GM23248 (cell line): ENCODE measurements at places on chromosomes 2 and 18.

DNA sequence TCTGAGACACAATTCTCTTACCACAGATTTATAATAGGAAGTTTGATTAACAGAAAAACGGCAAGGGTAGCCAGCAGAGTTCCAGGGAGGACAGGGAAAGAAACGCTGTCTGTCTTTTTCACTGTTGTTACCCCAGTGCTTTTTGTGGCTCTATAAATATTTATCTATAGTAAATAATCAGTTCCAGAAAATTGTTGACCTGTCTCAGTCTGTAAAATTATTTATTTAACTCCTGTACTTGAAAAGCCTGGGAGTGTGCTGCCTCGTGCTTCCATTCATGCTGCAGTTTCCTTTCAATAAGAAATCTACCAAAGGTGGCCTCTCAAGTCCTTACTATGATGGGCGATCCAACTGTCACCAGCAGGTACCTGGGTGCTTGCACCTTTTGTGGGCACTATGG, 102.9 kb downstream of the ETAA1 start:
- H3K36me3 ChIP-seq, result no peaks in the 10 kb centered on the region
- no peaks in the 10 kb centered on the region for H3K27me3 ChIP-seq
- peaks cover 14% of the 10 kb centered on the region for H3K4me1 ChIP-seq

- H3K36me3 ChIP-seq, result no peaks in the 10 kb centered on the region
- H3K4me1 ChIP-seq, result peaks cover 3% of the 10 kb centered on the region; the same call in 1 of the 2 replicates
- no peak overlapping the region for H3K4me3 ChIP-seq
- peaks cover 40% of the 10 kb centered on the region for H3K27me3 ChIP-seq
These were observed 2.7 kb upstream of the LRP2 start for GRCh38 chr2:169365029-169365480.

GRCh38 chr2:174635776-174636404, 38.3 kb upstream of the WIPF1 start:
- H3K36me3 ChIP-seq, result no peaks in the 10 kb centered on the region
- peak overlapping the region; percentile 93 for H3K27ac ChIP-seq
- no peaks in the 10 kb centered on the region for H3K27me3 ChIP-seq
- peaks cover 54% of the 10 kb centered on the region for H3K4me1 ChIP-seq
- DNase-seq, result peak; percentile 75

GRCh38 chr18:76771192-76771799, 51.1 kb upstream of the ZNF236 start:
- no peaks in the 10 kb centered on the region for H3K4me1 ChIP-seq
- no peak overlapping the region for H3K4me3 ChIP-seq
- no peaks in the 10 kb centered on the region for H3K27me3 ChIP-seq

- H3K36me3 ChIP-seq, result no peaks in the 10 kb centered on the region
- H3K4me3 ChIP-seq, result no peak overlapping the region
- H3K27ac ChIP-seq, result no peak overlapping the region
- no peaks in the 10 kb centered on the region for H3K4me1 ChIP-seq
These were observed 266.7 kb upstream of the HDAC4 start for GRCh38 chr2:239667431-239667985.

GRCh38 chr2:190720691-190721090, 71.8 kb downstream of the NAB1 start:
- H3K27ac ChIP-seq, result no peak overlapping the region
- no peak overlapping the region for H3K4me3 ChIP-seq
- DNase-seq, result no peak
- H3K27me3 ChIP-seq, result 0 out of 2 replicates have a peak, but pooled peaks cover 2% of the 10 kb centered on the region

- peaks cover 20% of the 10 kb centered on the region for H3K27me3 ChIP-seq
- no peak overlapping the region for H3K4me3 ChIP-seq
- H3K36me3 ChIP-seq, result no peaks in the 10 kb centered on the region
- no peaks in the 10 kb centered on the region for H3K4me1 ChIP-seq
- H3K27ac ChIP-seq, result no peak overlapping the region
- DNase-seq, result peak; percentile 4
These were observed 47.4 kb downstream of the TRPM8 start for GRCh38 chr2:233964581-233964980.

GRCh38 chr2:54455563-54456361, at the start of gene SPTBN1:
Gene SPTBN1, plus strand, starts transcription at chr2:54456327. Its CDS starts 70,092 bp downstream, at chr2:54526419.
- H3K36me3 ChIP-seq, result no peaks in the 10 kb centered on the region
- peak within 1 kb of the TSS; percentile 66 for H3K27ac ChIP-seq
- DNase-seq, result peak; percentile 93
- peaks cover 20% of the 10 kb centered on the region for H3K4me1 ChIP-seq
- H3K27me3 ChIP-seq, result no peaks in the 10 kb centered on the region

- H3K27me3 ChIP-seq, result peaks cover 64% of the 10 kb centered on the region
- no peak for DNase-seq
- no peak overlapping the region for H3K4me3 ChIP-seq
- no peaks in the 10 kb centered on the region for H3K36me3 ChIP-seq
- no peaks in the 10 kb centered on the region for H3K4me1 ChIP-seq
These were observed 2.4 kb upstream of the NTSR2 start for GRCh38 chr2:11672407-11672806.

DNA sequence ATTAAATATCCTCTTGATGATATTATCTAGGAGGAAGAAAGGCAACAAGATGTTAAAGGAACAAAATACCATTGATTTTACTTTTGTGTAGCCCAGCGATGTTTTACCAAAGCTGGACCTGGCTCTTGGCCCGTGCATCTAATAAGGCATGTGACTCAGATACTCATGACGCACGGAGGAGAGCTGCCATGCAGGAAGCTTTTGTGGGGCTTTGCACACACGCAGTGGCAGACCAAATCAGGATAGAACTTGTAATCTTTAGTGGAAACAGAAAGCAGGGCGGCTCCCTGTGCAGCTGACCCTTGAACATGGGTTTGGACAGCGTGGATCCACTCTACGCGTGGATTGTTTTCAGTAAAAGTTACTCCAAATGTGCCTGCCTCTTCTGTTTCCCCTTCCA, 190.0 kb downstream of the NAPG start:
- H3K27ac ChIP-seq, result 0 out of 2 replicates have a peak overlapping the region, but pooled peaks have one; percentile 34
- peak; percentile 95 for DNase-seq
- H3K36me3 ChIP-seq, result no peaks in the 10 kb centered on the region
- H3K4me3 ChIP-seq, result peak overlapping the region; percentile 13; the same call in 1 of the 2 replicates

DNA sequence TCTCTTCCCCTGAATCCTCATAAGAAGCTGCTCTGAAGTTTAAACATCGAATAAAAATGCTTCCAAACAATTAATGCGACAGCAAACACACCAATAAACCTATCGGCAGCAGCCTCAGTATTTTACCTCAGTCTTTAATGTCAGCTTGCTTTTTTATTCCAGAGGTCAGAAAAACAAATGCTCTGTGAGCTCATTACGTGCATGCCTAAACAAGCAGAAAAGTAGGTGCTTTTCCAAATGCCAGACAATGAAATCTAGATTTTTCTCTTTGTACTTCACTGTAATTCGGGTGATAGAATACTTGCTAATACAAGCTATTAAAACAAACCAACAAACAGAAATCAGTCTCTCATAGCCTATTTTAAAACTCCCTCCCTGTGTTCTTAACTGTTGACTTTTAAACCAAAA, 381.5 kb downstream of the NRXN1 start:
- H3K27me3 ChIP-seq, result no peaks in the 10 kb centered on the region
- H3K27ac ChIP-seq, result no peak overlapping the region
- no peak overlapping the region for H3K4me3 ChIP-seq

DNA sequence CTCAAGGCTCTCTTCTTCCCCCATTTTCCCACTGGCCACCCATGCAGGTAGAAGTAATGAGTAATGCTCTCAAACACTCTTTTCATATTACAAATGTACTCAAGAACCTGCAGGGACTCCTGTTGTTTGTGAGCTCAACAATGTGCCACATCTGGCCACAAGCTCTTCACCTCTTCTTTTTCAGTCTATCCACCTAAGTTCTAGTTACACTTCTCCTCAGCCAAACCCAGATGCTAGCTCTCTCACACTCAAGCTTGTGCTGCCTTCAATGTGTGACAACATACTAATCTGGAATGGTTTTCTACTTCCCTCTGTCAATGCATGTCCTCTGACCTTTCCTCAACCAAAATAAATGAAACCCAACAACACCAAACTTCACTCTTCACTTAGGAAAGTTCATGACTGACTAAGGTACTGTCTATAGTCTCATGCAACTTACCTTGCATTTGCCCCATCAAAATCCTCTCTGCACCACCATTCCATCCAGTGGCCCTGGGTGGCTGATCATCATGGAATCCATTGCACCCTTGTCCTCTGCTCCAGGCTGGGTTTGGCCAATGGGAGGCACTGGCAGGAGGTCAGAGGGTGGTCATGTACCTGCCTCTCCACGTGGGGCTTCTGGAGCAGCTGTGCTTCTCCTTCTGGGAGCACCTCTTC, 5.3 kb upstream of the IL18R1 start:
- no peak for DNase-seq
- no peak overlapping the region for H3K4me3 ChIP-seq
- no peaks in the 10 kb centered on the region for H3K4me1 ChIP-seq
- no peak overlapping the region for H3K27ac ChIP-seq

GRCh38 chr2:28293416-28293815, 99.2 kb upstream of the FOSL2 start:
- peaks cover 42% of the 10 kb centered on the region for H3K4me1 ChIP-seq
- DNase-seq, result no peak
- no peak overlapping the region for H3K27ac ChIP-seq
- no peak overlapping the region for H3K4me3 ChIP-seq
- no peaks in the 10 kb centered on the region for H3K36me3 ChIP-seq

- no peak for DNase-seq
- H3K27ac ChIP-seq, result no peak overlapping the region
- no peaks in the 10 kb centered on the region for H3K4me1 ChIP-seq
These were observed 401.2 kb upstream of the SOX11 start for GRCh38 chr2:5290900-5291546.

DNA sequence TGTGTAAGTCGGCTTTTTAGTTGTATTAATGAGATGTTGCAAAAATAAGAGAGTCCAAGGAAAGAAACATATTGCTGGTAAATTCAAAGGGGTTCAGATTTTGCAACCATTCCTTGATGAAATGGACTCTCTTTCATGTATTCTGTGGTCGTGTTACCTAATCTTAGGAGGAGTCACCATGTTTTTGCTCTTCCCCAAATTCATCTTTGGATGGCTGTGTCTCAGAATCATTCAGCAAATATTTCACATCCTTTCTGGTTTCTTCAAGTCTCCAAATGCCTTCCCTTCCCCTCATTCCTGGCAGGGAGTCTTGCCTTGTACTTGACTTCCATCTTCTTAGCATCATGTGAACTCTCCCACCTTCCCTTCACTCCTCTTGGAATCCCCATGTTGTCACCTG, 66.1 kb downstream of the PTPRM start:
- DNase-seq, result peak; percentile 25
- H3K4me3 ChIP-seq, result no peak overlapping the region
- no peaks in the 10 kb centered on the region for H3K36me3 ChIP-seq
- no peaks in the 10 kb centered on the region for H3K27me3 ChIP-seq
- H3K27ac ChIP-seq, result no peak overlapping the region

- no peak overlapping the region for H3K4me3 ChIP-seq
- no peaks in the 10 kb centered on the region for H3K27me3 ChIP-seq
- no peak for DNase-seq
- no peaks in the 10 kb centered on the region for H3K36me3 ChIP-seq
- no peak overlapping the region for H3K27ac ChIP-seq
These were observed 788.4 kb upstream of the SOX11 start for GRCh38 chr2:4903656-4904348.

DNA sequence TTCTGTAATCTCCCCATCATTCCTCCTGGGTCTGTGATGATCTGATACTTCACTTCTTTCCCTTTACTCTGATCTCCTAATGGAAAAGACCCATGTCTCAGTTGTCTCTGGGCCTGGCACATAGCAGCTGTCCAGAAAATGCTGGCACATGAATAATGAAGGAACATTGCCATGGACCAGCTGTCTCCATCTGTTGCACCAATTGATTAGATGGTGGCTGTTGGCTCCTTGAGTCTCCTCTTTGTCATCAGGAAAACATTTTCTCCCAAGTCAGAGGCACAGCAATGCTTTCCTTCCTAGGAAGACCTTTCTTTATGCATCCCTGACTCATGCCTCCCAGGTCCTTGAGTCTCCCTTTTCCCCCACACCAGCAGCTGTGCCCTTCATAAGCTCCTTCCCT, 286.2 kb upstream of the CXCR4 start:
- H3K36me3 ChIP-seq, result no peaks in the 10 kb centered on the region
- DNase-seq, result no peak
- H3K4me3 ChIP-seq, result no peak overlapping the region
- H3K27ac ChIP-seq, result no peak overlapping the region
- H3K4me1 ChIP-seq, result no peaks in the 10 kb centered on the region
- H3K27me3 ChIP-seq, result no peaks in the 10 kb centered on the region

GRCh38 chr2:117613101-117613500, 201.4 kb upstream of the DDX18 start:
- H3K27ac ChIP-seq, result no peak overlapping the region
- H3K4me1 ChIP-seq, result no peaks in the 10 kb centered on the region
- H3K36me3 ChIP-seq, result no peaks in the 10 kb centered on the region

DNA sequence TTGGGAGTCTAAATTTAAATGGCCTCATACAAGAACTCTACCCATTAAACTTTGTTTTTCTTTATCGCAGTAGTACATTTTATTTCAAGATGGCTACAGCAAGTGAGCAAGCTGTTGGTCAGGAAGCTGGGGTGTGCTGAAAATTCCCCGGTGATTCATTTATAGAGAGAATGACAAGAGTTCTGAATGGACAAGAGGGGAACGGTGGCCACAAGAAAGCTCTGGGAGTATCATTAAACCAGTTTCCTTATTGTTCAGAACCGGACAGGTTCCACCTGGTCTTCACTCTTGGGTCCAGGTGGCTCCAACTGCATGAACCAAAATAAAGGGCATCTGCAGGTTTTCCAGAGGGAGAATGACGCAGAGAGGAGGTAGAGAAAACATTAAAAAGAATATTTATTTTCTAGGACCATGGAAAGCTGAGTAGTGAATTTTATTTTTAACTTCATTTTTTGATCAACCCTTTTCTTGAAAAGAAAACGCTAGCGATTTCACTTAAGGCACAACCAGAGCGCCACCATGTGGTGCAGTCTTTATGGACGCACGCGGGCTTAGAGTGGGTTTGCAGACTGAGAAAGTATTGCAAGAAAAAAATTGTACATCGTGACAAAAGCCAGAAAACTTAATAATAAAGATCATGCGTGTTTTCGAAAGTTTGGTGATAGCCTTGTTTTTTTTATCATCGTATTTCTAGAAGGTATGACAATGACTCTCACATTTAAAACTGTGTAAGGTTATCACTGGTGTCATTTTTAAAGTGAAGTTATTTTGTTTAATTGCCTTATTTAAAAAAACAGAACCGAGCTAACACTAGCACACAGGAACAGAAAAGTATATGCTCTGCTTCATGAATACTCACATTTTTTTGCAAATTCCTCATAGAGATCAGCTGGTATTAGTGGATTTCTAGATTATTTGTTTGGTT, 97.9 kb upstream of the NOL4 start:
- peak; percentile 81 for DNase-seq
- no peaks in the 10 kb centered on the region for H3K4me1 ChIP-seq
- H3K36me3 ChIP-seq, result no peaks in the 10 kb centered on the region
- no peak overlapping the region for H3K4me3 ChIP-seq

- peaks cover 4% of the 10 kb centered on the region; the same call in 1 of the 2 replicates for H3K4me1 ChIP-seq
- H3K4me3 ChIP-seq, result no peak overlapping the region
- H3K27me3 ChIP-seq, result no peaks in the 10 kb centered on the region
- no peak overlapping the region for H3K27ac ChIP-seq
- DNase-seq, result peak; percentile 47
These were observed 57.0 kb downstream of the ZNF407 start for GRCh38 chr18:74654638-74655037.

- H3K4me1 ChIP-seq, result peaks cover 68% of the 10 kb centered on the region
- H3K4me3 ChIP-seq, result no peak overlapping the region
- H3K27ac ChIP-seq, result peak overlapping the region; percentile 80; the same call in 1 of the 2 replicates
- H3K27me3 ChIP-seq, result no peaks in the 10 kb centered on the region
- no peak for DNase-seq
These were observed 200.1 kb downstream of the MCFD2 start for GRCh38 chr2:46715541-46715940.
